ENCODE measurements at places on chromosomes 12 and 14.

DNA sequence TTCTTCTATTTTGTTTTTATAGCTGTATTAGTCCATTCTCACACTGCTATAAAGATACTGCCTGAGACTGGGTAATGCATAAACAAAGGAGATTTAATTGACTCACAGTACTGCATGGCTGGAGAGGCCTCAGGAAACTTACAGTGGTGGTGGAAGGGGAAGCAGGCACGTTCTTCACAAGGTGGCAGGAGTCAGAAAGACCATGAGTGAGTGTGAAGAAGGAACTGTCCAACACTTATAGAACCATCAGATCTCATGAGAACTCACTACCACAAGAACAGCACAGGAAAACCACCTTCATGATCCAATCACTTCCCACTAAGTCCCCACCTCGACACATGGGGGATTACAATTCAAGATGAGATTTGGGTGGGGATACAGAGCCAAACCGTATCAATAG lies 42.3 kb downstream of the ARMH4 start:
- DNase-seq, result no peak

GRCh38 chr12:94109160-94109559 lies 39.2 kb upstream of the PLXNC1 start:
- DNase-seq, result peak; percentile 44

DNA sequence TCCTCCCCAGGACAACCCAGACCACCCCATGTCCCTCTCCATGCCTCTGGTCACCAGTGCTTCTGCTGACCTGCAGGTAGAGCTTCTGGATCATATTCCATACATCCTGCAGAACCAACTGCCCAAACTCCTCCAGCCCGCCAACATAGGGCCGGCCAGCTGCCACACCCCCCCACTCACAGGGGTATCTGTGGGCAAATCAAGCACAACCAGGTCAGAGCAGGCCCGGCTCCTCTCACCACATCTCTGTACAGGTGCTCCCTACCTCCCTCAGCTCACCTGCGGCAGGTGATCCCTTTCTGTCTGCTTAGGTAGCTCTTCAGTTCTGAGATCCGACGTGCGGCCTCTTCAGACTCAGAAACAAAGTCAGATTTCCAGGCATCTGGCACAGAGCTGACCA lies 29.0 kb downstream of the TEP1 start:
- DNase-seq, result no peak

DNA sequence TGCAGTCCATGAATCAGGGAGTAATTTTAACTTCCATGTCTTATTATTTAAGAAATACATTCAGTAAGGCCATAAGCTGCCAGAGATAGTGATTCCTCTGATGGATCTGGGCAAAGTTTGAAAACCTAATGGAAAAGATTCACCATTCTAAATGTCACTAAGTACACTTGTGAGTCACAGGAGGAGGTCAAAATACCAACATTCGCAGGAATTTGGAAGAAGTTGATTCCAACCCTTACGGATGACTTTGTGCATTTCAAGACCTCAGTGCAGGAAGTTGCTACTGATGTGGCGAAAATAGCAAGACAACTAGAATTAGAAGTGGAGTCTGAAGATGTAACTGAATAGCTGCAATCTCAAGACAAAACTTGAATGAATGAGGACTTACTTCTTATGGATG lies 69.8 kb downstream of the OSBPL8 start:
- DNase-seq, result no peak

GRCh38 chr12:53677016-53677799 lies 1.3 kb upstream of the ATP5MC2 start:
- peak; percentile 41 for DNase-seq

GRCh38 chr14:51121096-51121495 lies 26.2 kb upstream of the TRIM9 start:
- DNase-seq, result no peak

- DNase-seq, result no peak
Observed at GRCh38 chr12:67918441-67918840, 70.8 kb upstream of the IFNG-AS1 start.

DNA sequence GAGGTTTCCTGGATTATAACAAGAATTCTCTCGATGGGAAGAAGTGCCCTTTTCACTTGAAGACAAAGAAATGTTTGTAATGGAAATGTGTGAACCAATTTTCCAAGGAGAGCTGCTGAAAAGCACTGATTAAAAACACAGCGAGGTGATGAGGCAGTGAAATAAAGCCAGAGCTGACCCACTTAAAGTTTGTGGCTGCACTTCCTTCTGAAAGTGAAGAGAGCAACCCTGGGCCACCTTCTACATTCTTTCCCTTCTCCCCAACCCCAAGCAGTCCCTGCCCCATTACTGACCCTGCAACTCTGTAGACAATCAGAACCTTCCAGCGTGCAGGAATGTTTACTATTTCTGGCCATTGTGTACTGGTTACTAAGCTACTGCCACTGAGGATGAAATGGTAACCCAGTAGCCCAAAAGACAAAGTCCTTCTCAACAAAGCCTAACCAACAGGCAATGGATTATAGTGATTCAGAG lies 173.9 kb downstream of the TTC7B start:
- peak; percentile 91 for DNase-seq

DNA sequence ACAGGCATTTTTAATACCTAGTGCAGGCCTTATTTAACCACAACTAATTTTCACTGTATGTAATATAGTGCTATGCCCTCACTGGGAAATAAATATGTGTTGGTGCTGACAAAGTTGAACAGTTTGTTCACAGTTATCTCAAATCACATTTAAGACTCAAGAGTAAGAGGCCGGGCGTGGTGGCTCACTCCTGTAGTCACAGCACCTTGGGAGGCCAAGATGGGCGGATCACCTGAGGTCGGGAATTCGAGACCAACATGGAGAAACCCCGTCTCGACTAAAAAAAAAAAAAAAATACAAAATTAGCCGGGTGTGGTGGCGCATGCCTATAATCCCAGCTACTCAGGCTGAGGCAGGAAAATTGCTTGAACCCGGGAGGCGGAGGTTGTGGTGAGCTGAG lies 22.9 kb upstream of the TEAD4 start:
- no peak for DNase-seq

- no peak for DNase-seq
Observed at GRCh38 chr12:107478881-107479280, 206.7 kb upstream of the PWP1 start.

DNA sequence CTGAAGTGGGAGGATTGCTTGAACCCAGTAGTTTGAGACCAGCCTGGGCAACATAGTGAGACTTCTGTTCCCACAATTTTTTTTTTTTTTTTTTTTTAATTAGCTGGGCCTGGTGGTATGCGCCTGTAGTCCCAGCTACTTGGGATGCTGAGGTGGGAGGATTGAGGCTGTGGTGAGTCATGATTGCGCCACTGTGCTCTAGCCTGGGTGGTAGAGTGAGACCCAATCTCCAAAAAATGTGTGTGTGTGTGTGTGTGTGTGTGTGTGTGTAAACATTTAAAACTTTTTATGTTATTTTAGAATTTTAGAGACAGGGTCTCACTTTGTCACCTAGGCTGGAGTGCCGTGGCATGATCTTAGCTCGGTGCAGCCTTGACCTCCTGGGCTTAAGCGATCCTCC lies 6.8 kb downstream of the PPP1R36 start:
- peak; percentile 39 for DNase-seq

DNA sequence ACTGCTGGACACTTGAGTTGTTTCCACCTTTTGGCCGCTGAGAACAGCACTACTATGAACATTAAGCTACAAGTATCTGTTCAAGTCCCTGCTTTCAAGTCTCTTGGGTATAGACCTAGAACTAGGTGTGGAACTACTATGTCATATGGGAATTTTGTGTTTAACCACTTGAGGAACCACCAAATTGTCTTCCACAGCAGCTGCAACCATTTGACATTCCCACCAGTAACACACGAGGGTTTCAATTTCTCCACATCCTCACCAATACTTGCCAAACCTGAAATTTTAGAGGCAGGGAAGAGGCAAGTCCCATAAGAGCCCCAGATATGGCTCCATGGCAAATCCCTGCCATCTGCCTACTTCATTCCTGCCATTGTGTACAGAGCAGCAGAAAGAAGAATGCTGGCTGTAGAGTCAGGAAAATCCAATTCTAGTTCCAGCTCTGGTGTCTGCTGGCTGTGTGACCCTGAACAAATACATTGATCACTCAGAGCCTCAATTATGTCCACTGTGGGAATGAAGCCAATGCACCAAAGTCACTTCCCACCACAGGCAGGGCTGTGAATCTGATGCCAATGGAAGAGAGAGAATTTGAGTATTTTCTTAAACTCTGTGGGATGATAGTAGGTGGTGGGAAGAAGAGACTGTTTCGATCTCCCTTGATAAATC lies 17.8 kb downstream of the PITPNM2 start:
- DNase-seq, result no peak

Data from astrocyte of the hippocampus (primary cell).